ENCODE measurements at places on chromosomes 5 and 9. TPM values are rescaled to one million over a fixed set of nuclear protein-coding genes. Genes with fewer than 3 reads are reported as not detected.

DNA sequence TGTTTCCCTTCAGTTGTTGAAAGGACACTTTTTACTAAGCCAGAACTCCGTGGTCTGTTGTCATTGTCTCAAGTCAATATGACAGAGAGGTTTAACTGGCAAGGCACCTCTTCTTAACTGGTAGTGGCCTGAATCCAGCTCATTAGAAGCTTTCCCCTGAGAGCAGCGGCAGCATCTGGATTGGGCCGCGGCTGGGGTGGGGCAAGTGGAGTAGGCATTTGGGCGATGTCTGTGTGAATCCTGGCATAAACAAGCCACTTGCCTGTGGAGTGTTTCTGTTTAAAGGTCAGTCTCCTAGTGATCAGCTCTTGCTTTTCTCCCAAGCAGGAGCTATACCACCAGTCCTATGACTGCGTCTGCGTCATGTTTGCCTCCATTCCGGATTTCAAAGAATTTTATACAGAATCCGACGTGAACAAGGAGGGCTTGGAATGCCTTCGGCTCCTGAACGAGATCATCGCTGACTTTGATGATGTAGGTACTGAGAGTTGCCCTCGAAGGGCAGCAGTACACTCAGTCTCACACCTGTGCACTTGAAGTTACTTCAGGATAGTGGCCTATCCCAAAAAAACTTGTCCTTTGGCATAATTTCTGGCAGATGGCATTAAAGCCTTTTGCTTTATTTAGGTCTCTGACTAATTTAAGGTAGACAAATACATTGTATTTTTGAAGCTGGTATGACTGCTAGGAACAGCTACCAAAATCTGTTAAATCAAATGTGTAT, 48.9 kb downstream of the CFAP90 start:
- H3K4me3 ChIP-seq, result no peak overlapping the region
- no peak for DNase-seq
- no peak overlapping the region for H3K27ac ChIP-seq
- no peaks in the 10 kb centered on the region for H3K4me1 ChIP-seq
- H3K36me3 ChIP-seq, result no peaks in the 10 kb centered on the region

DNA sequence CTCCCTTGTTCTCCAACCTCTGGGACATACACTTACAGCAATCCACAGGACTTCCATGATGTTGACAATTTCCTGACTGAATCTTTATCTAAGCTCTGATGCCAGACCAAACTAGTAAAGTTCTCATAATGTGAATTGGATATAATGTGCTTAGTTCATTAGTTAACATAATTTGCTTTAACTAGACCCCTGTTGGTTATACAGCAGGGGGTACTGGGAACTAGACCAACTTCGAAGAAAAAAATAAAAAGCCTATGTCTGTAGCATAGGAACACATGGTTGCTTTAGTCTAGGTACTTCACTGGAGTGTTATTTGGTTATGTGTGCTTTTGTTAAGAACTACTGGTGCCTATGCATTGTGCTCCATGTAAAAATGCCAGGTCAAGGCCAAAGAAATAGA, 173.8 kb downstream of the ADAMTS6 start:
- no peaks in the 10 kb centered on the region for H3K4me1 ChIP-seq
- H3K4me3 ChIP-seq, result no peak overlapping the region
- no peak overlapping the region for H3K27ac ChIP-seq
- no peak for DNase-seq
- no peaks in the 10 kb centered on the region for H3K36me3 ChIP-seq

DNA sequence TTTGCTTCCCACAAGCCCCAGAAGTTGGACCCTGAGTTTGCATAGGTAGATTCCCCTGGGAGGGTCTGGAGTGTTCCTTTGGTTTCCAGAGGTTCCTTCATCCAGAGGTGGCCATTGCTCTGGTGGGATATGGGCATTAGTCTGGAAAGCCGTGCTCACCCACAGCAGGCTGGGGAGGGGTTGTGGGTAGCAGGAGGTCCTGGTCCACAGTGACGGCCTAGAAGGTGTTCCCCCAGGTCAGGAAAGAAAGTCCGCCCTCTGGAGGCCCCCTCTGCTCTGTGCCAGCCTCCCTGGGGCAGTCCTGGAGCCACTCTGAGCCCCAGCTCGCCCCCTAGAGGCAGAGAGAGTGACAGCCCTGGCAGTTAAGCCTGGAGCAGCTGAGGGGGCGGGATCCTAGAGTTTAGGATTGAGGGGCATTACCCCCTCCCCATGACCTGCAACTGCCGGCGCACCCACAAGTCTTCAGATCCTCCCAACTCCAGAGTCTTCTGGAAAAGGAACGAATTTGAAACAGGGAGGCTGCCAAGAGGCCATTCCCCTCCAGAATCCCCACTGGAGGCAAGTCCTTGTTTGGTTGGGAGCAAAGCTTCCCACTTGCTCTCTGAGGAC, 36.8 kb downstream of the NDST1 start:
- no peaks in the 10 kb centered on the region for H3K36me3 ChIP-seq
- no peaks in the 10 kb centered on the region for H3K27me3 ChIP-seq
- H3K4me3 ChIP-seq, result no peak overlapping the region
- peak; percentile 40 for DNase-seq

DNA sequence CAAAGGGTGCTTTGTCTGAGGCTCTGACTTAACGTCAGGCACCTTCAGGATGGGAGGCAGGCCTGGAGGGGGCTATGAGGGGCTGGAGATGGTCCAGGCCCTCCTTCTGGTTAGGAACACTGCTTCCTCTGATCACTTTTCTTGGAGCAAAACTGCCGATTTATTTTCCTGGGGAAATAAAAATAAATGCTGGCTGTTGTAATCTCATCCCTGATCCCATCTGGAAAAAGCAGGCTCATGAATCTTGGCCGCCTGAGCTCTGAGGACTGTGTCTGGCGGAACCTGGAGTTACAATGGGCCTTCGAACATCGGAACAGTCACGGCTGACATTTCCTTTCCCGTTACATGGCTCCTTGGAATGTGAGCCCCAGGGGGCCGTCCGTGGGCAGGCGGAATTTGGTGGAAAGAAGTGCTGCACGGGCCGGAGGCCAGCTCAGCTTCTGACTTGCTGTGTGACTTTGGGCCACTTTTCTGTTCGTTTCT, 157.8 kb downstream of the RGS3 start:
- no peaks in the 10 kb centered on the region for H3K4me1 ChIP-seq
- DNase-seq, result no peak
- H3K36me3 ChIP-seq, result no peaks in the 10 kb centered on the region
- H3K4me3 ChIP-seq, result no peak overlapping the region
- H3K27ac ChIP-seq, result no peak overlapping the region

GRCh38 chr9:2215921-2216441, 200.8 kb downstream of the SMARCA2 start:
- no peaks in the 10 kb centered on the region for H3K27me3 ChIP-seq
- no peak for DNase-seq
- no peaks in the 10 kb centered on the region for H3K4me1 ChIP-seq
- H3K4me3 ChIP-seq, result no peak overlapping the region

GRCh38 chr9:37410969-37411785, 11.3 kb upstream of the GRHPR start:
- peaks cover 7% of the 10 kb centered on the region for H3K4me1 ChIP-seq
- no peaks in the 10 kb centered on the region for H3K27me3 ChIP-seq
- no peak overlapping the region for H3K27ac ChIP-seq
- DNase-seq, result no peak

DNA sequence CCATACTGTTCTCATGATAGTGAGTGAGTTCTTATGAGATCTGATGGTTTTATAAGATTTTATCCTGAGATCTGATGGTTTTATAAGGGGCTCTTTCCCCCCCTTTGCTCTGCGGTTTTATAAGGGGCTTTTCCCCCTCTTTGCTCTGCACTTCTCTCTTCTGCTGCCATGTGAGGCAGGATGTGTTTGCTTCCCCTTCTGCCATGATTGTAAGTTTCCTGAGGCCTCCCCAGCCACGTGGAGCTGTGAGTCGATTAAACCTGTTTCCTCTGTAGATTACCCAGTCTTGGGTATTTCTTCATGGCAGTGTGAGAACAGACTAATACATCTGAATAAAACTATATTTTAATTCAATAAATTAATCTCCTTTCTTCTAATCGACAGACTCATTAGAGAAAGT, 64.9 kb upstream of the ZSWIM6 start:
- no peak overlapping the region for H3K27ac ChIP-seq
- no peak for DNase-seq
- no peaks in the 10 kb centered on the region for H3K4me1 ChIP-seq
- H3K36me3 ChIP-seq, result no peaks in the 10 kb centered on the region

GRCh38 chr9:109311731-109312130, 9.1 kb downstream of the EPB41L4B start:
- no peaks in the 10 kb centered on the region for H3K4me1 ChIP-seq
- H3K27ac ChIP-seq, result no peak overlapping the region
- H3K36me3 ChIP-seq, result peaks cover 4% of the 10 kb centered on the region
- no peak overlapping the region for H3K4me3 ChIP-seq
- peaks cover 3% of the 10 kb centered on the region for H3K27me3 ChIP-seq

- no peak overlapping the region for H3K27ac ChIP-seq
- no peaks in the 10 kb centered on the region for H3K36me3 ChIP-seq
- no peak for DNase-seq
- H3K27me3 ChIP-seq, result peaks cover 3% of the 10 kb centered on the region
- no peaks in the 10 kb centered on the region for H3K4me1 ChIP-seq
These were observed 79.0 kb upstream of the RETREG1 start for GRCh38 chr5:16695779-16696178.

DNA sequence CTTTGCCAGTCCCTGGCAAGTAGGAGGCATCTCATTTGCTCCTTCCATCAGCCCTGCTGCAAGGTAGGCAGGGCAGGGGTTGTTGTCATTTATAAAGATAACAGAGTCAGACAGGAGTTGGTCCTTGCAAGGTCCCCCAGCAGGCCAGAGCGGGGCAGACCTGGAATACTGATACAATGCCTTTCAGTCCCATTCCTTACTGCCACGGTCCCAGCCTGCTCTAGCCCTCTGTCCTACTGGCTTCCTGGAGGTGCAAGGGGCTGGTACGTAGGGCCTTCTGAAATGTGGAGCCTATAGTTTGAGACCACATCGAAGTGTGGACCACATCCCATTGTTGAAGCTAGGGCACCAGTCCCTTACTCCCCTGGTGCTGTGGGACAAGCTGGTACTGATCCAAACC, 42.8 kb upstream of the PITX1 start:
- no peaks in the 10 kb centered on the region for H3K4me1 ChIP-seq
- H3K27ac ChIP-seq, result no peak overlapping the region
- H3K36me3 ChIP-seq, result no peaks in the 10 kb centered on the region

DNA sequence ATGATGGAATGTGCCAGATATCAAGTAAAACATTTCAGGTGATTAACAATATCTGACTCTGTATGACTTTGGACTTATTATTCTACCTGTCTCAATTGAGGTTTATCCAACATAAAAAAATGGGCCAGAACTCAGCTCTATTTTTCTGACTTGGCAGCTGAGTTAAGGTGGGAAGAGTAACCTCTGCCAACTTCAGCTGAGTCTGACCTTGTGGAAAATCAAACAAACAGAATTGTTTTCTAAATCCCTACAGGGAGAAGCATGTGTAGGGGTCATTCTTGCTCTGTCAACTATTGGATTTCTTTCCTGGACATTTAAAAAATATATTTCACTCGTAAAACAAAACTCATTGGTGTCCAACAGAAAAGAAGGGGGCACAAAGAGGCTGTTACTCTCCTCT, 139.4 kb upstream of the TLR4 start:
- no peaks in the 10 kb centered on the region for H3K4me1 ChIP-seq
- H3K36me3 ChIP-seq, result no peaks in the 10 kb centered on the region
- H3K27ac ChIP-seq, result no peak overlapping the region
- H3K27me3 ChIP-seq, result no peaks in the 10 kb centered on the region
- no peak for DNase-seq
- no peak overlapping the region for H3K4me3 ChIP-seq

DNA sequence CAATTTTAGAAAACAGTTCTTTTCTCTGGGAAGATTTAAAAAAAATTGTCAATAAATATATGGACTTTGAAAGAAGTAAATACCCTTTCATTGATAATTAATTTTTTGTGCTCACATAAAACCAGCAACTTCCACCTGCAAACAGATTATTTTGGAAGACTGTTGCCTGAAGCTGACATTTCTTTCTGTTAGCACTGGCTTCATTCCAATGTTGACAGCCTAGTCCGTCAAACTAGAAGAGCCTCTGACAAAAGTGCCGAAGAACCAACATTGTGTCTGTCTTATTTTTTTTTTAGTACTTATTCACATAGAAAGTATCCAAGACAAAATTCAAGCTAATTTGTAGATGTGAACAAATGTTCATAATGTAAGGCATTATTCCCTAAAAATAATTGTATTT, 108.6 kb upstream of the TMEM161B start:
- H3K4me3 ChIP-seq, result no peak overlapping the region
- H3K27me3 ChIP-seq, result peaks cover 2% of the 10 kb centered on the region
- H3K27ac ChIP-seq, result no peak overlapping the region
- DNase-seq, result no peak
- no peaks in the 10 kb centered on the region for H3K36me3 ChIP-seq

- H3K27ac ChIP-seq, result no peak overlapping the region
- no peaks in the 10 kb centered on the region for H3K36me3 ChIP-seq
- peaks cover 16% of the 10 kb centered on the region for H3K4me1 ChIP-seq
These were observed 659 bp upstream of the TUSC1 start for GRCh38 chr9:25678846-25679360.

DNA sequence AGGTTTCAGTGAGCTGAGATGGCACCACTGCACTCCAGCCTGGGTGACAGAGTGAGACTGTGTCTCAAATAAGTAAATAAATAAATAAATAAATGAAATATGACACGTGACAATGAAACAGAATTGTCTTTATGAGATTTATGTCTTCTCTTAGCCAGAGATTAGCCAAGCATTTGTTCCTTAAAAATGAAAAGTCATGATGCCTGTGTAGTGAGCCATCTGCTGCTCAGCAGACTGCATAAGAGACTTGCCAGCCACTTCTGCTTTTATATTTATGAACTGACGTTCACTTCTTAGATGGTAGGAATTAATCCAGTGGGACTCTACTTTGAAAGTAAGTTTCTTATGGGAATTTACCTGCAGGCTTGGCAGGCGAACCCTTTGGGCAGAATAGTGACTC, 227.4 kb downstream of the NR3C1 start:
- no peaks in the 10 kb centered on the region for H3K27me3 ChIP-seq
- no peak overlapping the region for H3K27ac ChIP-seq
- no peak overlapping the region for H3K4me3 ChIP-seq
- peaks cover 20% of the 10 kb centered on the region for H3K4me1 ChIP-seq
- DNase-seq, result no peak

- no peak for DNase-seq
- no peak overlapping the region for H3K27ac ChIP-seq
- no peaks in the 10 kb centered on the region for H3K36me3 ChIP-seq
- H3K4me1 ChIP-seq, result no peaks in the 10 kb centered on the region
- no peaks in the 10 kb centered on the region for H3K27me3 ChIP-seq
- H3K4me3 ChIP-seq, result no peak overlapping the region
These were observed 213.8 kb upstream of the DAP start for GRCh38 chr5:10974850-10975249.

The RPL35 gene
- polyA plus RNA-seq, result 774 TPM

The VLDLR gene
- polyA plus RNA-seq, result 0.84 TPM

The GPR150 gene
- 1.9 TPM for polyA plus RNA-seq

The OLFML2A gene
- polyA plus RNA-seq, result not detected

Measured in immature natural killer cell (primary cell).